ENCODE measurements at places on chromosomes 5 and 9.

- no peak for DNase-seq
Measured at GRCh38 chr5:132283423-132284043, 10.7 kb upstream of the SLC22A4 start.

DNA sequence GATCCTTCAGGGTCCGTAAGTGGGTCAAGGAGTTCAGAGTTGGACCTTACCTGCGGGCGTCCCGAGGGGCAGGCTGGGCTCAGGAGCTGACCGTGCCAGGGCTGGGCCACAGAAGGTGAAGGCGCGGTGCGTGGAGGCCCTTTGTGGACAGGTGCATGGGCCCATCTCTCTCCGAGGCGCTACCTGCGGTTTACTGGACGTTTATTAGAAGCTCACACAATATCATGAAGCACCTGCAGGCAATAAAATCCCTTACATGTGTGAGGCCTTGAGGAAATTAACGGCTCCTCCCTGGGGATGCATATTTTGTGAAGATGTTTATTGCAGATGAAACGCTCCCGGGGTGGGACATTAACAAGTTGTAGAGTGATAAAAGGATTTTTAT lies 79.8 kb upstream of the LMX1B start:
- no peak for DNase-seq

DNA sequence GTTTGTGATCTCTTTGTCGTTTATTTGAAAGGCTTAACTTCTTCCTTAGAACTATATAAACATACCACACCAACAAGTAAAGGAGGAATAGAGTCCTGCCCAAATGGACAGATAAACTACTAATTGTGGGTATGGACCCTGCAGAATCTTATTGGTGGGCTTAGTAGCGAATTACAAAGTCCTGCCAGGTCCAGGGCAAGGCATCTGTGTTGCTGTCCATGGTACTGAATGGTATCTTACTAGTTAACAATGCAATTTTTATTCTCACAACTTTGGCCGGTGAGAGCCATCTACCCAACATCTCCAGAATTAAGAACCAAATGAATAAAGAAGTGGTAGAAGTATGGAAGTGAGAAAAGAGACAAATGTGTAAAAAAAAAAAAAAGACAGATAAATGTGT lies 1782.4 kb upstream of the WWC1 start:
- no peak for DNase-seq

- DNase-seq: no peak
Measured at GRCh38 chr5:151168602-151169344, 11.2 kb upstream of the ANXA6 start.

DNA sequence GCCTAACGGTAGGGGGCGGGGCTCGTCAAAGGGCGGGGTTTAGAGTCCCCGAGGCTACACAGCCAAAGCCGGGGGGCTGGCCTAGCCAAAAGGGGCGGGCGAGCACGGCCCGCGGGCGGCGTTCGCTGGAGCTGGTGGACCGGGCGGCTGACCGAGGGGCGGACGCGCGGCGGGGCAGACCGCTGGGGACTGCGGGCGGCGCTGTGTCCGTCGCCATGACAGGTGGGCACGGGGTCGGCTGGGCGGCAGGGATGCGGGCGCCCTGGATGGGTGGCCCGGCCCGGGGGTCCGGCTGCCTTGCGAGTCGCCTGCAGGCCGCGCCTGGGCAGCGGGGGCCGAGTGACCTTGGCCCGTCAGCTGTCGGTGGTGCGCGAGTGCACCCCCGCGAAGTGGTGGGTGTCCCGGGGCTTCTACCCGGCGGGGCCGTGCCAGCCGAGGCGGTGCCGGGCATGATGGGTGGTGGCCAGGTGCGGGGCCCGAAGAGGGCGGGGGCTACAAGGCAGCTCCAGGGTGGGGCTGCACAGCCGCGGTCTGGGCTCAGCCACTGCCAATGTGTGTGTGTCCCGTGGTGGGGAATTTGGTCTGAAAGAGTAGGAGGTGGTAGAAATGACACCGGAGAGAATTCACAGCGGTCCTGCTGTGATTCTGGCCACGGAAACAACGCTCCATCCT lies at the start of gene CARD19:
CARD19 (plus strand) TSS at position 87 of the 672 bp plus-strand sequence; CDS start at position 216, 129 bp downstream.
- DNase-seq: no peak

GRCh38 chr5:41368158-41368557 lies 142.2 kb downstream of the PLCXD3 start:
- no peak for DNase-seq

GRCh38 chr5:74903165-74903787 lies 37.1 kb upstream of the FAM169A start:
- no peak for DNase-seq

DNA sequence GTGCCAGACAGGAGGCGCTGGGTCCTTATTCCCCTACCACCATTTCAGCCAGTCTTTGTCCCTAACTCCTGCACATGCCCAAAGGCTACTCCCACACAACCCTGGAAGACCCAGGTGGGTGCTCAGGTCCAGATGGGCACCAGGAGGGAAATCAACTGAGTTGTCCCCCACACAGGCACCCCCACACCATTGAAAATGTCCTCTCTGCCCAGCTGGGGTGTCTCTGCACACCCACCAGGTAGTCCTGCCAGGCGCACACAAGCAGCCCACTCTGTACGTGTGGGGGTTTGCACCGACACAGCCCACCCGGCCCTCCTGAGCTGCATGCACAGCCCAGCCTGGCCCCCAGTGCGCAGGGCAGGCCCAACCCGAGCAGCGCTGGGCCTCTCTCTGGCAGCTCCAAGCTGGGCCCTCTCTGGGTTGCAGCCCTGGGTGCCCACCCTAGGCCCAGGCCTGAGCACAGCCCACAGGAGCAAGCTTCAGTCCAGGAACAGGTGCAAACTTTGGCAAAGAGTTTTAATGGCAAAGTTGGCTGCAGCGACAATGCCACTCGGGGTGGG lies 2.2 kb downstream of the RNF208 start:
- no peak for DNase-seq

- DNase-seq: no peak
Measured at GRCh38 chr5:161094411-161094810, 242.4 kb upstream of the ATP10B start.

GRCh38 chr9:93857528-93857927 lies 97.6 kb downstream of the BARX1 start:
- no peak for DNase-seq

- no peak for DNase-seq
Measured at GRCh38 chr9:134591082-134591571, 50.5 kb upstream of the COL5A1 start.

- DNase-seq: no peak
Measured at GRCh38 chr5:72018143-72018803, 89.0 kb upstream of the MAP1B start.

DNA sequence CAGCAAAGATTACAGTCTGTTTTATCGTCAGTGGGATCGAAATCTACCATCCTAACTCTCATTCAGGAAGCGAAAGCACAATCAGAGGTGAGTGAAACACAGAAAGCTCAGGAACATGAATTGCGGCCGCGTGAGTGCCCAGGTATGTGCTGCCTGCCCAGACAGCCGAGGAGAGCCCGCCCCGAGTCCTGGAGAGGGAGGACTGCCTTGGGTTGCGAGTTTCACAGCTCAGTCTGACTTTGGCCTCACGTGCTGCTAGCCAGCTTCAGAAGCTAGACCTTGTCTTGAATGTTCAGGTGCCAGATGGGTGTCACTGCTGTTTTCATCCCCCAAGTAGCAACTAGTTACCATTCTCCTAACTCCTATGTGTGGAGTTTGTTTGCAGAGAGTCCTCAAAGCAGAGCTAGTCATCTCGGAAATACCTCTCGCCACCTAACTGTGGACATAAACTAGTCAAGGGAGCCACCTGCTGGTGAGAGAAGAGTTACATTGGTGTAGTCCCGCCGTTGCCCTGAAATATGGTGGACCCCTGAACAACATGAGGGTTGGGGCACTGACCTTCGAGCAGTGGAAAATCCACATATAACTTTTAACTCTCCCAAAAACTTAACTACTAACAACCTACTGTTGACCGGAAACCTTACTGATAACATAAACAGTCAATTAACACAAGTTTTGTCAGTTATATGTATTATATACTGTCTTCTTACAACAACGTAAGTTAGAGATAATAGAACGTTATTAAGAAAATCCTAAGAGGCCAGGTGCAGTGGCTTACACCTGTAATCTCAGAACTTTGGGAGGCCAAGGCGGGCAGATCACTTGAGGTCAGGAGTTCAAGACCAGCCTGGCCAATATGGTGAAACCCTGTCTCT lies 80.9 kb downstream of the GOLPH3 start:
- peak; percentile 38 for DNase-seq

GRCh38 chr5:71537687-71538086 lies 49.5 kb upstream of the MCCC2 start:
- no peak for DNase-seq

GRCh38 chr9:124660341-124660801 lies 110.7 kb downstream of the NR6A1 start:
- DNase-seq: peak; percentile 47

GRCh38 chr5:19605846-19606407 lies 382.1 kb downstream of the CDH18 start:
- no peak for DNase-seq

DNA sequence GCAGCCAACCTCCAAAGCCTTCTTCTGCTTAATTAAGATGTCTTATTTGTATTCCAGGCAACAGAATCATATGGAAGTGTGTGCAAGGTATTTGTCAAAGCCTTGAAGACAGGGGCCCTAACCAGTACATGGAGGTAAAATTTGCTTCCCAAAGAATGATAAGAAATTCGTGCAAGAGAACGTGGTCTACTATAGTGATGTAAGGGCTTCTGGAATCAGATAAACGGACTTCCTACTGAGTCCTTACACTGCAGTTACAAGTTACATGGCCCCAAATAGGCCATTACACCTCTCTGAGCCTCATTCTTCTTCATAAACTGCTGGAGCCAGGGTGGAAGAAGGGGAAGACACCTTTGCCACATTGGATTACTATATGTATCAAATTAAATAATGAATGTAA lies 15.9 kb upstream of the ISOC1 start:
- DNase-seq: no peak

All from caudate nucleus (tissue), 63 donors.